ENCODE measurements at places on chromosomes 7 and 10. TPM values are rescaled to one million over a fixed set of nuclear protein-coding genes. Genes with fewer than 3 reads are reported as not detected.

DNA sequence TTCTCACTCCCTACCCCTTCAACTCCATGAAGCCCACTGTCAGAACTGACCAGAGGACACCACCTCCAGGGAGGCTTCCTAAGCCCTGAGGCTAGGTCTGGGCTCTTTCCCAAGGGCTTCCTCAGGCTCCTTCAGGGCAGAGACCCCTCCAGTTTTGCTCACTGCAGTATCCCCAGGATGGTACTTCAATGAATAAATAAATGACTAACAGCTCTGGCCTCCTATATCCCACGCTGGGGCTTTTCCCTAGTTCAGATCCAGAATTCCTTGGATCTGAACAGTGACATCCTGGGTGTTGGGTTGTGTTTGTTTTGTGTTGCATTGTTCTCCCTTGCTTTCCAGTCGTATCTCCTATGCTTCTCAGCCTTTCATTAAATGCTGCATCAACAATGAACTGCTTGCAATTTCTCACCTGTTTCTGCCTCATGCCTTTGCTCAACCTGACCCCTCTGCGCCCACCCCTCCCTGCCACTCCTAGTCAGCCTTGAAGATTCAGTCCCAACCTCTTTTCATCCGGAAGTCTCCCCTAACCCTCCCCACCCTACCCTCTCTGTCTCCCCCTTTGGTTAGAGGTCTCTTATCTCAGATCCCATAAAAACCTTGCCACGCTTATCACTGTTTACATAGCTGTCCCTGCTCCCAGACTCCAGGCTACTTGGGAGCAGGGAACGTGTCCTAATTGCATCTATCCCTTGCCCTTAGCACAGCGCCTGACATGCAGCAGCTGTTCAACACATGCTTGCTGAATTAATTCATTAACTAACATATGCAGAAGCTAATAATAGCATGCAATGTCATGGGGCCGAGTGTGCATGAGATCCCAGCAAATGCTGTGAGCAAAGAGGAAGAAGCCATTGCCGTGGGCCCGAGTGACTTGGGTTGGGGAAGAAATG is 41.7 kb downstream of the PPP1R3C start:
- no peaks in the 10 kb centered on the region for H3K27me3 ChIP-seq
- peaks cover 59% of the 10 kb centered on the region for H3K4me1 ChIP-seq
- peak overlapping the region; percentile 92 for H3K27ac ChIP-seq
- no peak for DNase-seq

GRCh38 chr10:80691441-80691840 is 153.7 kb downstream of the SH2D4B start:
- no peak overlapping the region for H3K4me3 ChIP-seq
- no peaks in the 10 kb centered on the region for H3K36me3 ChIP-seq
- no peak for DNase-seq
- no peak overlapping the region for H3K27ac ChIP-seq

The C1QL3 gene
- total RNA-seq = 3.0 TPM

GRCh38 chr7:70512761-70513160 is 619.2 kb upstream of the GALNT17 start:
- H3K4me1 ChIP-seq = peaks cover 2% of the 10 kb centered on the region
- H3K27me3 ChIP-seq = no peaks in the 10 kb centered on the region
- H3K27ac ChIP-seq = no peak overlapping the region

- no peak overlapping the region for H3K27ac ChIP-seq
- H3K4me1 ChIP-seq = peaks cover 4% of the 10 kb centered on the region
- no peaks in the 10 kb centered on the region for H3K36me3 ChIP-seq
- DNase-seq = no peak
- H3K27me3 ChIP-seq = peaks cover 16% of the 10 kb centered on the region
Measured at GRCh38 chr10:5360318-5360915, 4.3 kb upstream of the UCN3 start.

GRCh38 chr10:62617652-62618051 is 186.9 kb upstream of the ADO start:
- H3K4me3 ChIP-seq = no peak overlapping the region
- H3K36me3 ChIP-seq = no peaks in the 10 kb centered on the region
- no peak overlapping the region for H3K27ac ChIP-seq
- no peak for DNase-seq
- peaks cover 2% of the 10 kb centered on the region for H3K4me1 ChIP-seq

The TMEM225B gene
- total RNA-seq = 1.4 TPM

The ASZ1 gene
- total RNA-seq = not detected

DNA sequence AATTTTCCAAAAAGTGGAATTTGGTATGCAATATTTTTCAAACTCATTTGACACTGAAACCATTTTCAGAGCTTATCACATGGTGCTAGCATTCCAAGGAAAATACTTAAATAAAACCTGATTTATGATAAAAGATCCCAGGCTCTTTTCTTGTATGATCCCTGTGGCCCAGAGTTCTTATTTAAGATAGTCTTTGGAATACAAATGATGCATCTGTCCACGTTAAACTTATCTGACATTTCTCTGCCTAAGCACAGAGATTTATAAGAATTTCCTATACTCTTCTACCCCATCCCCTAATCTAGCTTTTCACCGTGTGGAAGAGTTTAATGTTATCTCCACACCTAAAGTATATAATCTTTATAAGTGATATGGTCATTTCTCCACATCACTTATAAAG is 66.2 kb downstream of the AHR start:
- H3K36me3 ChIP-seq = no peaks in the 10 kb centered on the region
- no peak overlapping the region for H3K4me3 ChIP-seq
- H3K27ac ChIP-seq = no peak overlapping the region
- H3K4me1 ChIP-seq = no peaks in the 10 kb centered on the region
- no peak for DNase-seq
- H3K27me3 ChIP-seq = no peaks in the 10 kb centered on the region

The CTBP2 gene
- 183 TPM for total RNA-seq

The SUN3 gene
- total RNA-seq = not detected

The NDUFA5 gene
- 87.0 TPM for total RNA-seq

The SND1 gene
- total RNA-seq = 237 TPM

The PRPS1L1 gene
- not detected for total RNA-seq

The SPDYE8 gene
- total RNA-seq = 0.22 TPM

DNA sequence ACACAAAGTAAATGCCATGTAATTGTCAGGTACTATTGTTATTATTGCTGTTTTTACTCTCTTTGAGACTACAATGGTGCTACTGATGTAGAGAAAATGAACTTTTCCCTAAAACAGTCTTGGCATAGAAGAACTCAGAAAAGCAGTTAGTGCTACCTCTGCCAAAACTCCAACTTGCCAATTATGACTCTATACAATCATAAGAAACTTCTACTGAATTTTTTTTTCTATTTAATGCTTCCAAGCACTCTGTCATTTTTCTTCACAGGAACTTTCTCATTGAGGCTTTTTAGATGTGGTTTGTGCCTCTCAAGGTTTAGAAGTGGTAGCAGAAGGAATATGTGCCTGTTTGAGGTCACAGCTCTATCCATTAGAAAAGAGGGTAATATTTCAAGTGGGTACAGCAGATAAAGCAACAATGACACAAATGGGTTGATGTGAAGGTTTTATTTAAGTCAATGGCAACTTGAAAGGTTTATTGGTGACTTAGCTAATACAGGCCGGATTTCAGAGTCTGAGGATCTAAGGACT is 64.0 kb upstream of the FERD3L start:
- H3K36me3 ChIP-seq = no peaks in the 10 kb centered on the region
- no peak overlapping the region for H3K4me3 ChIP-seq
- no peak for DNase-seq
- H3K4me1 ChIP-seq = peaks cover 8% of the 10 kb centered on the region
